Anterior cingulate cortex (tissue), 58 donors: ENCODE measurements at places on chromosomes 7 and 10.

GRCh38 chr7:75531359-75531821 lies 39.3 kb downstream of the SPDYE5 start:
- no peak for DNase-seq

- DNase-seq = no peak
Measured at GRCh38 chr10:102872163-102872562, 2.9 kb downstream of the AS3MT start.

DNA sequence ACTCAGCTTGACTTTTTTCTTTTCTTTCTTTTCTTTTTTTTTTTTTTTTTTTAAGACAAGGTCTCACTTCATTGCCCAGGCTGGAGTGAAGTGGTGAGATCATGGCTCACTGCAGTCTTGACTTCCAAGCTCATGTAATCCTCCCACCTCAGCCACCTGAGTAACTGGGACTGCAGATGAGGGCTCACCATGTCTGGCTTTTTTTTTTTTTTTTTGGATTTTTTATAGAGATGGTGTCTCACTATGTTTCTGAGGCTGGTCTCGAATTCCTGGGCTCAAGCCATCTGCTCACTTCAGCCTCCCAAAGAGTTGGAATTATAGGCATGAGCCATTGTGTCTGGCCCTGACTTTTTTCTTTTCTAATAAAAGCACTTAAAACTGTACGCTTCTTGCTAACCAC lies 358.2 kb upstream of the IGFBP3 start:
- no peak for DNase-seq

DNA sequence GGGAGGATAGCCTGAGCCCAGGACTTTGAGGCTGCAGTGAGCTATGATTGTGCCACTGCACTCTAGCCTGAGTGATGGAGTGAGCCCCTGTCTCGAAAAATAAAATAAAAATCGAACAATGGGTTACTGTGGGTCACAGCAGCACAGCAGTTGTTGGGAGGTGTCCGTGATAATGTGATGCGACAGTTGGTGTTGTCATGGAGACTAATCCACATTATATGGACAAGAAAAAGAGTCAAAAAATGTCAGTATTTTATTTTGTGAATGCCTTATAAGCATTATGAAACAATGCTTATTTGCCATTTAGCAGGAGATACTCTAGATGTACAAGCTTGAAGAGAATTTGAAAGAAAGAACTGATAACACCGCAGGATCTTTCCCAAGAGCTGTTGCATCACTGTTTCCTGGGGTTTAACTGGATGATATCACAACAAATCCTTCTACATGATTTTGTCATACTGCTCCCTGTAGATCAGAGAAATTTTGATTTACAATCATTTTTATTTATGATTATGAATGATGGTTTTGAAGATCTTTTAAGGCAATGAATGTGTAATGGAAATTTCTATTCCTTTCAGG lies 195.4 kb downstream of the BAMBI start:
- DNase-seq = no peak

- DNase-seq = no peak
Measured at GRCh38 chr7:150629347-150629746, 2.8 kb downstream of the GIMAP6 start.

DNA sequence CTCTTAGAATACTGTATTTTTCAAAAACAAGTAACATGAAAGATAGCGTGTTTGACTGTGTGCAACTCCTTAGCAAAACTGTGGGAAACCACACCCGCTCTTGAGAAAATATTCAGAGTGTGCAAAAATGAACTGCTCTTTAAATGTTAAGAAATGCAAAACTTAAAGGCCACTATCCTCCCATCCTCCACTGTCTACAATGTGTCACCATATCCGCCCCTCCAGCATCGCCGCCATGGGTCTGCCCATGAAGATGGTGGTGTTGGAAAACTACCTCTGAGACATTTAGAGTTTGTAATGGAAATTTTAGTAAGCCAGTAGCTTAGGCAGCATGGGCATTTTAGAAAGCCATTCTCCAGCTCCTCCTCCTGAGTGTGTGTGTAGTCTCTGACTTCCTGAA lies 20.1 kb upstream of the NMT2 start:
- DNase-seq = no peak

DNA sequence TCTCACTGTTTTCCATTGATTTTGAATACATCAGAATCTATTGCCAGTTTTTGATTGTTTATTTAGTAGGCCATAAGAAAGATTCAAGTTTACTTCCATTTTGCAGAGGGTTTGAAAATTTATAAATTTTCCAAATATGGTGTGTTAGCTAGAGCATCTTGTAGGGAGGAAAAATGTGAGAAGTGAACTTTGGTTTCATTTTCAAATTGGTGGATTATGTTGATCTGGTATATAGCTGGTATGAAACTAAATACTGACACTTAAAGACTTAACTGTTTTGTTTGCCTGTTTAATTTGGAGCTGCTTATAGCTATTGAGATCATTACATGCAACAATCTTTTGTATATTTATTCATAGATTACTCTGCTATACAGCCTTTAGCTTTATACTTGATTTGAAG lies 108.1 kb downstream of the ADAM22 start:
- no peak for DNase-seq

DNA sequence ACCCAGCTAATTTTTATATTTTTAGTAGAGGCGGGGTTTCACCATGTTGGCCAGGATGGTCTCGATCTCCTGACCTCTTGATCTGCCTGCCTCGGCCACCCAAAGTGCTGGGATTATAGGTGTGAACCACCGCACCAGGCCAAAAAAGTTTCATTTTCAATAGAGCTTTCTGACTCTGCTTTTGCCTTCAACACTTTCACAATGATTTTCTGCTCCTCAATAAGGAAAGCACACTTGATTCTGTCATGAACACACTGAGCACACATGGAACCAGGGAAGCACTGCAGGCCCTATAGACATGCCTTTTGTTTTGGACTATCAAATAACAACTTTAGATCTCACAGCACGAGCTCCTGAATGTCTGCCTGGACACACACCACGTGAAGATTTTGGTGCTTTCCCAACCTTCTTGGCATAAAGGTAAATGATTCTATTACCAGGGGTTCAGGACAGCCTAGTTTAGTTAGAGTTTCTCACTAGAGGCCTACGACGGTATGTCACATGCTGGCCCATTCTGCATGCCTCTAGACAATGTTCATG lies 8.0 kb downstream of the RRP12 start:
- no peak for DNase-seq

GRCh38 chr7:51162724-51163329 lies 153.8 kb downstream of the COBL start:
- DNase-seq = peak; percentile 73

- no peak for DNase-seq
Measured at GRCh38 chr7:73831834-73832651, 1.2 kb downstream of the CLDN4 start.

GRCh38 chr10:13739183-13739582 lies 152.4 kb downstream of the PRPF18 start:
- DNase-seq = no peak

- DNase-seq = no peak
Measured at GRCh38 chr7:135994466-135995205, 17.5 kb upstream of the MTPN start.
